Muscle of back (tissue), 13 donors: ENCODE measurements at places on chromosomes 12 and 14.

GRCh38 chr12:29395356-29395755 is 14.4 kb upstream of the ERGIC2 start:
- no peak for DNase-seq

- peak; percentile 35 for DNase-seq
Observed at GRCh38 chr12:72271451-72272090, 599 bp upstream of the TRHDE start.

- no peak for DNase-seq
Observed at GRCh38 chr12:33752854-33753253, 269.4 kb upstream of the ALG10 start.

DNA sequence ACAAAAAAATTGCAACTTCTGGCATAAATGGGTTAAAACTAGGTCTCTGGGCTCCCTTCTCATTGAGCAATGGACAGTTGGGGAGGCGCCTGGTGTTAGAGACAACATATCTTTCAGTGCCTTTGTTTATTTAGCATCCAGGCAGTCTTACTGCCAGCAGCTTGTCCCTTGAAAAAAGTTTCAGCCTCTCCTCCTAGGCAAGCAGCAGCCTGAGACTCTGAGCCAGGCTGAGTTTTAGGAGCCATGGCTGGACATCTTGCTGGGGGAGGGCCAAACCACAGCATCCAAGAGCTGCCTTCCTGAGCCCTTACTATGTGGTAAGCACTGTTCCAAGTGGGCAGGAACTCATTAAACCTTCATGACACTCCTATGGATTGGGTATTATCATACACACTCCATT is 10.1 kb upstream of the JDP2 start:
- DNase-seq: no peak

DNA sequence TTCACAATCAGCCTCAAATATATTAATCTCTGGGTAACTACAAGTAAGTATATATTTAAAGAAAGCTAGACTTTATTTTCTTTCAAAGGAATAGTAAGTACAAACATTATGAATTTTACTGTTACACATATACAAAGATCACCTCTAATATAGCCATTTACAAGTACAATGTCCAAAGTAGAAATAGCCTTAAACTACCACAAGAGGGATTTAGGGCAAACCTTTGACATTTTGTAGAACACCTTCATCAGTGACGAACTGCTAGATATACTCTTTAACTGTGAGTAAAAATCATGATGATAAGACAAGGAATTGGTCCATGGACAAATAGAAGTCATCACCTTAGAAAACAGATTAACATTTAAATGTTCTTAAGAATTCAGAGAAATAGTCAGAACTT is 69.8 kb downstream of the CNTN1 start:
- no peak for DNase-seq

DNA sequence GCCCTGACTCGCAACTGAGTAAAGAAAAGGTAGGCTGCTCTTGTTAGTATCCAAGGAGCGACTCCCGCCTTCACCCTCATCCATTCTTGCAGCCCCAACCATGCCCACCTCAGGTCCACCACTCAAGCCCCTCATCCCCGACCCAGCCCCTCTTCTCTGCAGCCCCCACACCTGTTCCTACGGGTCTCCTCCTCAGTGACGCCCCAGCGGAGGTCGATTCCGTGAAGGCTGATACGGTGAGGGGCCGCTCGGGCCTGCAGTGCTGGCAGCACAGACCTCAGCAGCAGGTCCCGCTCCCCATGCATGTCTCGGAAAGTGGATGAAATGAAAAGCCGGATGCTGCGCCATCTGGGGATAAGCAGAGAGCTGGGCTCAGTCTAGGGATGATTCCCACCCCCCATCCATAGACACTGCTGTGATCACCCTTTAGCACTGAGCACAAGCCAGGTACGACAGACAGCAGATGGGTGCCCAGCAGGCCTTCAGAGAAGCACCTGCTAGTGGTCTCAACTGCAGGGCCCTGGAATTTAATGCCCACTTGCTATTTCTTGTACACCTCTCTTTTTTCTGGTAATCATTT is 26.9 kb downstream of the TEP1 start:
- no peak for DNase-seq

GRCh38 chr14:95163132-95163531 is 5.8 kb upstream of the DICER1 start:
- DNase-seq: no peak

GRCh38 chr14:70265422-70265821 is 76.7 kb upstream of the SLC8A3 start:
- no peak for DNase-seq

GRCh38 chr12:99985129-99985570 is 414 bp upstream of the ANKS1B start:
- DNase-seq: no peak

GRCh38 chr12:121590476-121591143 is 9.8 kb upstream of the KDM2B start:
- no peak for DNase-seq

- DNase-seq: peak; percentile 67
Observed at GRCh38 chr14:54669721-54670561, 103.0 kb downstream of the SAMD4A start.

GRCh38 chr14:32635061-32635719 is 303.5 kb upstream of the NPAS3 start:
- peak; percentile 89 for DNase-seq

DNA sequence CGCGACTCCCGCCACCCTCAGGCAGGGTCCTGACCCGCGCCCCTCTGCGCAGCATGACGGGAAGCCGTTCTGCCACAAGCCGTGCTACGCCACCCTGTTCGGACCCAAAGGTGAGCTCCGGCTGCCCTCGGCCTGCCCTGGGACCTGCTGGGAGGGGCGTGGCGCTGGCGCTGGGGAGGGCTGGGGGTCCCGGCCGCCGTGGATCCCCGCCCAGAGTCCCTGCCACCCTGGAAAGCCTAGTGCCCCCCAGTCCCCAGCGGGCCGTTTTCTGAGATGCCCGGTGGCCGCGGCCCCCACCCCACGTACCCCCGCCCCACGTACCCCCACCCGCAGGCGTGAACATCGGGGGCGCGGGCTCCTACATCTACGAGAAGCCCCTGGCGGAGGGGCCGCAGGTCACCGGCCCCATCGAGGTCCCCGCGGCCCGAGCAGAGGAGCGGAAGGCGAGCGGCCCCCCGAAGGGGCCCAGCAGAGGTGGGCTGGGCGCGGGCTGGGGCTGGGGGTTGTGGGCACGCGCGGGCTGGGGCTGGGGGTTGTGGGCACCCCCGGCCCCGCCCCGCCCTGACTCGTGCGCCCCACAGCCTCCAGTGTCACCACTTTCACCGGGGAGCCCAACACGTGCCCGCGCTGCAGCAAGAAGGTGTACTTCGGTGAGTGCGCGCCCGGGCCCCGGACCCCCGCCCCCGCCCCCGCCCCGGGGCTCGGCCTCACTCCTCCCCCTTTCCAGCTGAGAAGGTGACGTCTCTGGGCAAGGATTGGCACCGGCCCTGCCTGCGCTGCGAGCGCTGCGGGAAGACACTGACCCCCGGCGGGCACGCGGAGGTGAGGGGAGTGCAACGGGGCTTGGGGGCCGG is 4.0 kb downstream of the CRIP2 start:
- no peak for DNase-seq

DNA sequence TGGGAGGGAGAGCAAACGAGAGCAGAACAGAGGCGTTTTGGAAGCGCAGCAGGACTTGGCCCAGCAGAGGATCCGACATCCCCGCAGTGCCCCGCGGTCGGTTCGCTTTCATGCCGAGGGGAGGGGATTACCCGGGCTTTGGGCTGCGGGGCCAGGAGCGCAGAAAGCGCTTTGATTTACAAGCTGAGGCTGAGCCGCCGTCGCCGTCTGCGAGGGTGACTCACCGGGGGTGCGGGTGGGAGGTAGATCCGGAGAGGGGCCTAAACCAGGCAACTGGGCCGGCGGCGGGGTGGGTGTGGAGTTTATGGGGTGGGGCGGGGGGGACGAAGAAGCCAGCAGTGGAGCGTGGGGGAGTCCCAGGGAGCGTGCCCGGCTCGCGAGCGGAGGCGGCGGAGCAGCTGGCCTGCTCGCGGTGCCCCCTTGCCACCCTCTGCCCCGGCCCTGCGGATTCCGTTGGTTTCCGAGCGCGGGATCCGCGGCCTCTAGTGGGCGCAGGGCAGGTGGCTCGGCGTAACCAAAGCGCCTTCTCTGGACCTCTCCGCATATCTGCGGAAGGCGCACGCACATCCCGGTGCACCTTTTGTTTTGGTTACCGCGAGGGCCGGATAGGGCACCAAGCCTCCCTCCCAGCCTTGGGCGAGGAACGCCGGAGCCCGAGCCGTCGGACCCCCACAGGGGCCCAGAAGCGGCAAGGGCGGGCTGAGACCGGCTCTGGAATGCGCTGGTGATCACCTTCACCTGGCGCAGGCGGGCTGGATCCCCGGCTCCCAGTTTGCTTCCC is 2.6 kb downstream of the SIX4 start:
- DNase-seq: peak; percentile 45

DNA sequence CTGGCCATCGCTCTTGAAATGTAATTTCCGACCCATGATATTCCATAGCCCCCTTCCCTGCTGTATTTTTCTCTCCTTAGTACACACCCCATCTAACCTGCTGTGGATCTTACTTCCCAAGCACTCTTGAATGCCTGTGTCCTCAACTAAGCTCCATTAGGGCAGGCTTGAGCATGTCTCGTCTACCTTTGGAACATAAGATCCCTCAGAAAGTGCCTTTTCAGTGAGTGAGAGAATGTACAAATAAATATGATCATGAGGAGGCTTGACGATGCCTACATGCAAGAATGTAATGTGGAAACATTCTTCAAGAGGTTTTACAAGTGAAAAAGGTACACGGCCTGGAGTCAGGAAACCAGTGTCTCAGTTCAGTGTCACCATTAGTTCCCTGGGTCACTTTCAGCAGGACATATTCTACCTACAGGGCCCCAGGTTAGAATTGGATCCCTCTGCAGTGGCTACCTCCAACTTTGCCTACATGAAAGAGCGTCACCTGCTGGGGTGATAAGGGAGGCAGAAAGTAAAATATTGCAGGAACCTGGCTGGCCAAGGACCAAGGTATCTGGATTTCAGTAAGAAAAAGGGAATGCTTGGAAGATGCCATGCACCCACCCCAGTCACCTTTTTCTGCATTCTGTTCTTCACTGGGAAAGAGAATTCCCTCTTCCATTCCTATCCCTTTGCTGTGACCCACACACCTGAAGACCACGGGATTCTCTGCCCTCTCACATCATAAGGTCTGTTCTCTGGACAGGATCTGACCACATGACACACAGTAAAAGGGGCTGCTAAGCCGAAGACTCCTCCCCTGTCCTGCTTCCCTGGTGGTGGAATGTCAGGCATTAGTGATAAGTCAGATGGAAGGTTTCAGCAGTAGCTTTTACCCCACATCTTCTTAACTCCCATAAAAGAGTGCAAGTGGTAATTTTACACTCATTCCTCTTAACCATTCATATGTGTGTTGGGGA is 24.6 kb upstream of the SERPINA1 start:
- DNase-seq: no peak

DNA sequence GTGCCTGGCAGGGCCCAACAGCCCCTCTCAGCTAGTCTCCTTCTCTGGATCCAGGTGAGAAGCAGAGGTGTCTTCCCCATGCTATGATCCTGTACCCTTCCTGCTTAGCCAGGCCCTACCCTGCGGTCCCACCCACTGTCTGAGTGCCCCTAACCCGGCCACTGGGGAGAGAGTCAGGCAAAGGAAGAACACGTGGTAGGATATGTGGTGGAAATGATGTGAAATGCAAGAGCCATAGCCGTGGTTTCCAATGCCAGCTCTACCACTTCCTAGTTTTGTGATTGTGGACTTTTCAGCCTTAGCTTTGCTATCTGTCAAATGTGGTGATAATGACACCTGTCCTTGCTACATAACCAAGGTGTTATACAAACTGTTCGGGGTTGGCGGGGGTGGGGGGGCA is 15.8 kb downstream of the KRT2 start:
- DNase-seq: no peak

DNA sequence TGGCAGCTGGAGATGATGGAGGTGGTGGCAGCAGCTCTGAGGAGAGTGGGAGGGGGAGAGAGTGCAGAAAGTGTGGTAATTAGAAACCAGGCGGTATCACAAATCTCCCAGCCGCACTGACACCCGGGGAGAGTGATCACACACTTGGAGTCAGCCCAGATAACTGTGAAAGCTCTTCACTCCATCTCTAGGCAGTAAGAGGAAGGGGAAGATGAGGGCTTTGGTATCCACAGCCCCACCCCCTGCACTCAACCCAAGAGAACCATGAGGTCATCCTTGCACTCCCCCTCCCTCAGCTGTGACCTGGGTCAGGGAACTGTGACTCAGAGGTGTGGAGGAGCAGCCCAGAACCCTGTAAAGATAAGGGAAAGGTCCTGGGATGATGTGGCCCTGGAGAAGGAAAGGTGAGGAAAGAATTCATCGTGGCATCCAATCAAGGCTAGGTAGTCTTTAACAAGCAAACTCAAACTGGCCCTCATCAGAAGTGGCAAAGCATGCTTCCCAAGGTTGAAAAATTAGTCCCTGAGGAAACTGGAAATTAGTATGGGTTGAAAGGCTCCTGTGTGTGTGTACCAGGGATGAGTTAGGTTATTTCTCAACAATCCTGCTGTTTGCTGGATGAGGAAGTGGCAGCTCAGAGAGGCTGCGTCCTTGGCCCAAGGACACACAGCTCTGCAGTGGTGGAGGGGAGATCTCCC is 111.0 kb upstream of the LHX5 start:
- no peak for DNase-seq
